T-helper 9 cell (primary cell): ENCODE measurements at places on chromosomes 7 and 10.

- DNase-seq, result no peak
Observed at GRCh38 chr10:60377955-60378354, 11.7 kb downstream of the ANK3 start.

- no peak for DNase-seq
Observed at GRCh38 chr7:22377703-22378102, 20.7 kb upstream of the RAPGEF5 start.

DNA sequence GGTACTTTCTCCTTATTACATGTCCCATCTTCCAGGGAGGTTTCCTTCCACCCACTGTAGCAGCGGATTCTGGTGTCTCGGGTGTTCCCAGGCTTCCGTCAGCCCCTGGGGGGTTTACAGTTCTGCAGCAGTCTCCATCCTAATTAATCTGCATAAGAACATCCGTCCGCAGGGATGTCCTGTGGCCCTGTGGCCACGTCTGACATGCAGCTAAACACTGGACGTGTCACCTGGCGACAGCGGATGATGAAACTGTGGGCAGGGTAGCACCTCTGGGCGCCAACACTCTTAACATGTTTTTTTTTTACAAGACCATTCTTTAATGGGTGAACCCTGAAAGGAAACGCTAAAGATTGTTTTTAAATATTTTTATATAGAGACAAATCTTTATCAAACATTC lies 58.2 kb downstream of the DIP2C start:
- no peak for DNase-seq

DNA sequence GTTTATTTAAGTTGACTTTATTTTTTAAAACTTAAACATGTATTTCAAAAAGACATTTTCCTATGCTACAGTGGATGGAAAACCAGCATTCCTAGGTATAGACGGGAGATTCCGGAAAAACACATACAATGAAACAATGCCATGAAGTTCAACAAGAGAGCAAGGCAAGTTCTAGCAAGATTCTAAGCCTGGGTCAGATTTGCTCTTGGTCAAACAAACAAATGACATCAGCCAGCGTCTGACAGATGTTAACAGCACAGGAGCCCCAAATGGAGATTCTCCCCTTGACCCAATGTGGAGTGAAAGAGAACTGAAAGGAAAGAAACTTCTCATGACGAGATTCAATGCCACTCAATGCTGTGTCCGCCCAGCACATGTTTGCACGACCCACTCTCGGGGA lies 149.9 kb downstream of the NEURL1 start:
- no peak for DNase-seq

GRCh38 chr10:72134785-72135767 lies 46.7 kb upstream of the SPOCK2 start:
- no peak for DNase-seq

DNA sequence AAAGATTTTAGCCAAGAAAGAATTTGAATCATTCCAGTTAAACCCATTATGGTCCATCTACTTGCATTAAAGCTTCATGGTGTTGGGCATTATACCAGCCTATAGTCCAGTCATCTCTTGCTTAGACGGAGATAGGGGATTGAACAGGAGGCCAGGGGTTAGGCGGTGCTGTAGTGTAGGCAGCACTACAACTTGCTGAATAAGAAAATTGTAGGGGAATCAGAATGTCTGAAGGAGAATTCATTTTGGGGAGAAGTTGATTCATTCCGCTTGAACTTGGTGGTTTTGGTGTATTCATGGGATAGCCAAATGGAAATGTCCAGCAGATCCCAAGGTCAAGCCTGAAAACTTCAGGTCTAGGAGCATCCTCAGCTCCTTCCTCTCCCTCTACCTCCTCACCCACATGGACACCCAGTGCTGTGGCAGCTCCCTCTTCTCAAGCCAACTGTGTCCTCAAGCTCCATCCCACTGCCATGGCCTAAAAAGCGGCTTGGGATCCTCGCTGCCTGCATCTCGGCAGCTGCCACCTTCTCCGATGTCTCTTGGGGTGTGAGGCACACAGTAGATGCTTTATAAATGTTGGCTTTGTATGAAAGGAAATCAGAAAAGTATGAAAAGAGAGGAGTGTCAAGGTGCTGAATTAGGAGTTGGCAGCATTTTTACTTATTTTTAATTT lies 63.6 kb upstream of the MNX1 start:
- DNase-seq, result no peak

DNA sequence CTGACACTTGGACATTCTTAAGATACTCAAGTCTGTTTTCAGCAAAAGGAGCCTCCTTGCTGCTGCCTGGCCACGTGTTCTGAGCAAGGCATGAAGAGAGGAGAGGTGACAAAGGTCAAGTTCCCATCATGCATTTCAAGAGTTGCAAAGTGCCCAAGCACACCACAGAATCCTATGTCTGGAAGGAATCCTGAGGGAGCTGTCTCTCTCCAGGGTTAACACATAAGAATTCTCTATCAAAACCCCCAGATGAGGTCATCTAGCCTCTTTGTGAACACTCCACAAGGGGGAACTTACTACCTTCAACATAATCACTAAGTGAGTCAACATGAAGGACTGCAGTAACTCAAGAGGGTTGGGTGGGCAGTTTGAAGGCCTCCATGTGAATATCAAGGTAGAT lies 155.5 kb downstream of the RNF216 start:
- DNase-seq, result no peak

GRCh38 chr10:12782537-12782936 lies 219.0 kb downstream of the CCDC3 start:
- peak; percentile 12 for DNase-seq
